ENCODE measurements at places on chromosomes 11 and 22. TPM values are rescaled to one million over a fixed set of nuclear protein-coding genes. Genes with fewer than 3 reads are reported as not detected.

The TRAF6 gene
- total RNA-seq, result 9.9 TPM

- no peak for DNase-seq
Observed at GRCh38 chr11:6062691-6063358, 32.3 kb upstream of the OR56A1 start.

The KDELR3 gene
- total RNA-seq, result 10.1 TPM

DNA sequence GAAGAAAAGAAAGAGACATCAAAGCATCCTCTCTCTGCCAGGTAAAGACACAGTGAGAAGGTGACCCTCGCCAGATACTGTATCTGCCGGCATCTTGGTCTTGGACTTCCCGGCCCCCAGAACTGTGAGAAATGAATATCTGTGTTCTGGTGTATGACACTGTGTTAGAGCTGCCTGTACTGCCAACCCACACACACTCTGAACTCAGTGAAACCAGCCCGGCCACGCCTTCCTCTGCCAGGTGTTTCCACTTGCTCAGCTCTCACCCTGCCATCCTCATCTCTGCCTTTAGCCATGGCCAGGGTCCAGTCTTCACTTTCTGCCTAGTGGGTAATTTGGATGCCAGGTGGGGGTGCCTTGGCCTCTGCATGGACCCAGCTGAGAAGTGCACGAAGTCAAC lies 24.0 kb downstream of the CBX7 start:
- no peak for DNase-seq

- no peak for DNase-seq
Observed at GRCh38 chr22:29870574-29870973, 12.4 kb upstream of the MTMR3 start.

DNA sequence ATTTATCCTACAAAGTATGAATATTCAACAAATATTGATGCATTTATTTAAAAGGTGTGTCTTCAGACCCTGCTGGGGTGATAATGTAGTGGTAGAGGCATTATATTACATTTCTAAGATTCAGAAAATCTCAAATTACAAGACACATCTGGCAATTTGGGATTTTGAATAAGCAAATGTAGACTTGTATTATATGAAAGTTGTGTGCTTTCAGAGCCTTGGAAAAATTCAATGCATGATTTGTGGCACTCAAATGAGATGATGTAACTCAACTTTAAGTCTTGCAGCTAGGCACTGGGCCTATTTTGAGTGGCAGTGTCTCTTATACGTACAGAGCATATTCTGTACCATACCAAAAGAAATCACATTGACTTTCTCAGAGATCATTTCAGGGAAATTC lies 214.4 kb downstream of the ETS1 start:
- no peak for DNase-seq

- no peak for DNase-seq
Observed at GRCh38 chr11:61020551-61021235, 49.2 kb downstream of the CD6 start.

DNA sequence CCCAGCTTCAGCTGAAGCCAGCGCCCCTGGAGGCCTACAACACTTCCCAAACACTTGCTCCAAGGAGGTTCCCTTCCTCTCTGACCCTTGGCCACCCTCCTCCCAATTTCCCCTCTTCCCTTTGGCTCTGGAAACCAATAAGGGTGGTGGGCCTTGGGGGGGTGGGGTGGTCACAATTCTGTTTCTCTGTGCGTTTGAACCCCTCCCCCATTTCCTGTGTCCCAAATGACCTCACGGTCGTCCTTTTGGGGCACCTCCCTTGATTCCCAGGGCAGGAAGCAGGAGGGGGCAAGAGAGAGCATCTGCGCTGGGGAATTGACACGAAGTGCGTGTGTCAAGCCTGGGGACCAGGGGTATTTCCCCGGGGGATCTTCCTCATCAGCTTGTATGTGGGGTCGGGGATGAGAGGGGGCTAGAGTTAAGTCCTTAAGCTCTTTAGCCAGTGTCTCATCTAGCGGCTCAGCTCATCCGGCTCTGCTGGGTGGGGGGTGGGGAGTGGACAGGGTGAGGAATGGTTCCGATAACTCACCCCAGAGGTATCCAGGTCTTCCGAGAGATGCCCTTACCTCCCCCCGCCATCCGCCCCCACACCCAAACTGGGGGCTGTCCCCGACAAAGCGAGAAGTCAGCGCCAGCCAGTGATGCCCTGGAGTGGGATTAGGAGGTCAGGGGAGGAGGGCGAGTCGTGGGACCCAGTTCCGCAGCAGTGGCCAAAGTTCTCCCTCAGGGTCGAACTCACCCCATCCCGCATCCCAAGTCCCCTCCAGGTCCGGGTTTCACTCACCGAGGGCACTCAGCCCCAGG lies 587 bp downstream of the ESAM start:
- no peak for DNase-seq

DNA sequence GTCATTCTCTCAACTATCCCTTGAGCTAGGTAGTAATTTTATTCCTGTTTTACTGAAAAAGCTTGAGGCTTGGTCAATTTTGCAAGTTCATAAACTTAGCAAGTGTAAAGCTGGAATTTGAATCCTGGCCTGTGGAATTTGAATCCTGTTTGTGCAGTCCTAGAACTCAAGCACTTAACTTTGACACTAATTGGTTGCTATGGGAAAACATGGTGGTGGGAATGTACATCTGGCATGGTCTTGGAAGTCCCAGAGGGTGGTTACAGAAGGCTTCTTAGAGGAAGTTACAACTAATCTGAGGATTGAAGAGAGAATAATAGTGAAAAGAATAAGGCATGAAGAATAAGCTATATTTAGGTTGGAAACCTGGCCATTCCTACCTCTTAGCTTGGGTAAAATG lies 66.5 kb upstream of the LIN7C start:
- no peak for DNase-seq

- DNase-seq, result peak; percentile 56
Observed at GRCh38 chr11:116791002-116791812, 472 bp downstream of the APOA5 start.

The CCDC116 gene
- total RNA-seq, result 0.30 TPM

The NXPE1 gene
- total RNA-seq, result not detected

GRCh38 chr11:64717268-64717578 lies 5.8 kb downstream of the NRXN2 start:
- DNase-seq, result no peak

- no peak for DNase-seq
Observed at GRCh38 chr22:33144721-33145120, 86.5 kb upstream of the SYN3 start.

DNA sequence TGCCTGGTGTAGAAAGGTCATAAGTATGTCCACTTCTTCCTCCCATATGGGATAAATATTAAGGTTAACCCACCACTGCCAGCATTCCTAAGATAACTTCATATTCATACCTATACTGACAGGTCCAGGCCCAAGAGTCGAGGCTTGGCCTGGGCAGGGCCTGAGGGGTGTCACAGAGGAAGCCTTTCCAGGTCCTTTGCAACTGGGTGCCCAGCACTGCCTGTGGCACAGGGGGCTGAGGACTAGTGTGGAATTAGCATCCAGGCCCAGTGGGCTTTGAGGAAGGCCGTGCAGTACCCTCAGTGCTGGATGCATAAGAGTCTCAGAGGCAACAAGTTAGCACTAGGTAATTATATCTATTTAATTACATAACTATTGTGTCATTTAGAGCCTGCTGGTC lies 65.4 kb downstream of the PKNOX2 start:
- DNase-seq, result no peak

Measured in tibial nerve (tissue), 4 donors.